ENCODE measurements at places on chromosomes 1 and 21. TPM values are rescaled to one million over a fixed set of nuclear protein-coding genes. Genes with fewer than 3 reads are reported as not detected.

DIO1 gene
- 39.4 TPM for total RNA-seq

GPR37L1 gene
- not detected for total RNA-seq

SELENBP1 gene
- 408 TPM for total RNA-seq

TMEM82 gene
- total RNA-seq: 33.0 TPM

GSTM5 gene
- 0.10 TPM for total RNA-seq

NBPF9 gene
- 28.1 TPM for total RNA-seq

IVL gene
- not detected for total RNA-seq

ZBTB17 gene
- 14.3 TPM for total RNA-seq

ST3GAL3 gene
- total RNA-seq: 11.2 TPM

LCE3D gene
- total RNA-seq: not detected

TRABD2B gene
- 15.1 TPM for total RNA-seq

WNT4 gene
- total RNA-seq: 0.35 TPM

NEXN gene
- total RNA-seq: 0.68 TPM

PLA2G2F gene
- total RNA-seq: not detected

All from left lobe of liver (tissue), 2 donors.